ENCODE measurements at places on chromosomes 5 and 9. TPM values are rescaled to one million over a fixed set of nuclear protein-coding genes. Genes with fewer than 3 reads are reported as not detected.

GRCh38 chr5:108238936-108239887 lies 142.7 kb downstream of the FBXL17 start:
- no peak for DNase-seq

DNA sequence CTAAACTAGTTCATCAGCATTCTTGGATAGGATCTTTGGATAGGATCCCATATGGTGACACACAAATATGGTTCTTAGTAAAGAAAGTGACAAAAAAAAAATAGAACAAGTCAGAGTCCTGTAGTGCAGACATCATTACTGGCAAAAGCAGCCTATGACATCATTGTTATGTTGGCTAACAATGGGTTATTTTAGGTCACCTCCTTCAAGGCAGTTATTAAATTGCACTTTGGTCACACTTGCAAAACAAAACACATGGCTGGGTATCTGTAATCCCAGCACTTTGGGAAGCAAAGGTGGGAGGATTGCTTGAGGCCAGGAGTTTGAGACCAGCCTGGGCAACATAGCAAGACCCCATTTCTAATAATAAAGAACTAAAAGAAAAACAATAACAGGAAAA lies 185.9 kb downstream of the KIAA0825 start:
- peak; percentile 51 for DNase-seq

FAM81B gene
- total RNA-seq, result not detected

DNA sequence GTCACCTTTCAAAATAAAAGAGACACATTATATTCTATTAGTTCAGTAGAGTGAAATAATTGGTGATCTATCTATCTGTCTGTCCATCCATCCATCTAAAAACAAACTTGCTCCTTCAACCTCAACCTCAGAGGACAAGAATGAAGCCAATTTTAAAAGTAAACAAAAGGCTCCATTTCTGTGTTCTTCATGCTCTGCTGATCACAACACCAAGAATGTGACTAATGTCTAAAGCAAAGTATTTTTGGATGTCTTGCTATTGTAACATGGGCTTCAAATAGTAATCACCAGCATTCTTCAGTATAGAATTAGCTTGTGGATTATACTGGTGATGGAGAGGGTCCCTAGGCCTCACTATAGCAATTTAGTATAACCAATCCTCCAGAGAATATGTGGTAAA lies 1304.4 kb downstream of the MAT2B start:
- no peak for DNase-seq

- peak; percentile 92 for DNase-seq
Measured at GRCh38 chr5:113081881-113082546, 105.4 kb downstream of the DCP2 start.

DNA sequence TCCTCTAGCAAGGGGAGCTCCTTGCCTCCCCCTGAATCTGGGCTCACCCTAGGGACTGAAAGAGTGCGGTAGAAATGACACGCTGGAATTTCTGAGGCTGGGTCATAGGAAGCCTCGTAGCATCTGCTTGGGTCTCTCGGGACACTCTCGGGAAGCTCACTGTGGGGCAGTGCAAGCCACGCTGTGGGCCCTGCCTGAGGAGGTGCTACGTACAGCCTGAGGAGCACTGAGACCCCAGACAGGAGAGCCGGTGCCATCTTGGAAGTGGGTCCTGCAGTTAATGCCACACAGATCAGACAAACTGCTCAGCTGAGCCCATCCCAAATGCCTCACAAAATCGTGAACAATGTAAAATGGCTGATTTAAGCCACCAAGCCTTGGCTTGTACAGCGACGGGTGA lies 1.8 kb downstream of the MRPL36 start:
- DNase-seq, result no peak

TMC1 gene
- not detected for total RNA-seq

GRCh38 chr5:123147128-123147715 lies 58.2 kb downstream of the PRDM6 start:
- no peak for DNase-seq

DNA sequence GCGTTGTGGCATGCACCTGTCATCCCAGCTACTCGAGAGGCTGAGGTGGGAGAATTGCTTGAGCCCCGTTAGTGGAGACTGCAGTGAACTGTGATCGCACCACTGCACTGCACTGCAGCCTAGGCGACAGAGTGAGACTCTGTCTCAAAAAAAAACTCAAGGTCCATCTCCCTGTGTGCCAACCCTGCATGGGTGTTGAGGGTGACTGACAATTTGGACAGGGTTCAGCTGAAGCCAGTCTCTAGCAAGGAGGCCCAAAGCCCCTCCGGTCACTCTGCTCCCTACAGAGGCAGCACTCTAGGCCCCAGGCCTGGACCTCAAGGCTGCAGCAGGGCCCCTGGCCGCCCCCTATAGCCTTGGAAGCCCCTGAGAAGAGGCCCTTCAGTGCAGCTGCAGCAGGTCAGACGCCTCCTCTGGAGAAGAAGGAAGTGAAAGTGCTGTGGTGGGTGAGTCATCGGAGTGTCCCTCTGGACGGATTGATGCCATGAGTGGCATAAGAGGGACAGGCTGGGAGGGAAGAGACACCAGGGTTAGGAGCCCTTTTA lies 39.2 kb upstream of the NEK6 start:
- peak; percentile 78 for DNase-seq
